Endodermal cell (in vitro differentiated cells): ENCODE measurements at places on chromosomes 5 and 9. TPM values are rescaled to one million over a fixed set of nuclear protein-coding genes. Genes with fewer than 3 reads are reported as not detected.

The GCNT1 gene
- 70.6 and 78.2 TPM in 2 replicates for total RNA-seq

The SHOC1 gene
- not detected in 3 replicates for total RNA-seq

The HTR1A gene
- total RNA-seq, result not detected in 3 replicates

The FOCAD gene
- total RNA-seq, result 49.7 to 56.8 TPM (median 50.3 TPM) in 3 replicates

The MCC gene
- 128 and 164 TPM in 2 replicates for total RNA-seq

The TNC gene
- 135 and 172 TPM in 2 replicates for total RNA-seq

The MARVELD2 gene
- 30.5 and 31.8 TPM in 2 replicates for total RNA-seq

The PCDHB7 gene
- total RNA-seq, result 0.59 and 0.75 TPM in 2 replicates

The PHYHD1 gene
- 15.5 and 18.0 TPM in 2 replicates for total RNA-seq

The PCDHGA12 gene
- total RNA-seq, result 1.2 to 1.4 TPM (median 1.3 TPM) in 3 replicates

The GABRA1 gene
- total RNA-seq, result 0.33 TPM in 1 of 2 replicates, not detected in the other

The SYNPO gene
- total RNA-seq, result 4.5 to 5.5 TPM (median 4.6 TPM) in 3 replicates

The PAIP2 gene
- total RNA-seq, result 134 to 176 TPM (median 142 TPM) in 3 replicates

The ZFP37 gene
- 4.2 TPM in 2 replicates for total RNA-seq

The COL15A1 gene
- 0.13 to 0.42 TPM (median 0.27 TPM) in 3 replicates for total RNA-seq

The TICAM2 gene
- 0.84 to 1.5 TPM (median 1.2 TPM) in 3 replicates for total RNA-seq

The CAMK4 gene
- total RNA-seq, result 2.8 and 3.7 TPM in 2 replicates

The NMUR2 gene
- not detected in 3 replicates for total RNA-seq

The RAPGEF1 gene
- total RNA-seq, result 85.5 and 85.6 TPM in 2 replicates

The LHX3 gene
- not detected in 2 replicates for total RNA-seq

The ADAMTS13 gene
- total RNA-seq, result 18.8 to 24.6 TPM (median 21.7 TPM) in 3 replicates

The URM1 gene
- total RNA-seq, result 51.5 to 54.7 TPM (median 54.1 TPM) in 3 replicates

The FAM120A gene
- 43.3 and 46.1 TPM in 2 replicates for total RNA-seq

The PCDHB14 gene
- total RNA-seq, result 2.6 TPM in 2 replicates

The PLEKHG4B gene
- 21.0 and 22.8 TPM in 2 replicates for total RNA-seq

The OR1Q1 gene
- not detected in 3 replicates for total RNA-seq

The SLC36A3 gene
- total RNA-seq, result not detected in 2 replicates

The DENND4C gene
- 21.0 and 27.2 TPM in 2 replicates for total RNA-seq

The CHMP5 gene
- 80.2 to 84.6 TPM (median 84.3 TPM) in 3 replicates for total RNA-seq

The PDE6A gene
- not detected in 2 replicates for total RNA-seq

The PAXX gene
- total RNA-seq, result 45.5 and 58.3 TPM in 2 replicates

The SPATA9 gene
- 1.1 to 2.0 TPM (median 1.3 TPM) in 3 replicates for total RNA-seq

The NDUFA8 gene
- 65.8 and 66.3 TPM in 2 replicates for total RNA-seq

The SLC25A51 gene
- total RNA-seq, result 11.2 to 19.6 TPM (median 17.2 TPM) in 3 replicates

The PLPPR1 gene
- total RNA-seq, result 4.6 and 5.2 TPM in 2 replicates

The C9orf153 gene
- total RNA-seq, result 0.51 to 0.99 TPM (median 0.53 TPM) in 3 replicates

The SLC25A2 gene
- total RNA-seq, result 0.55 TPM in 1 of 3 replicates, not detected in the others

The COL5A1 gene
- total RNA-seq, result 57.3 and 76.6 TPM in 2 replicates

The ABITRAM gene
- 13.7 to 16.6 TPM (median 15.4 TPM) in 3 replicates for total RNA-seq

The ALDH7A1 gene
- total RNA-seq, result 124 and 133 TPM in 2 replicates

The ACSL6 gene
- 0.04 TPM in 1 of 3 replicates, not detected in the others for total RNA-seq

The MARCOL gene
- total RNA-seq, result not detected in 2 replicates
